Right cardiac atrium (tissue), 5 donors: ENCODE measurements at places on chromosomes 7 and 10. TPM values are rescaled to one million over a fixed set of nuclear protein-coding genes. Genes with fewer than 3 reads are reported as not detected.

- no peak for DNase-seq
These were observed 48.1 kb downstream of the PARD3 start for GRCh38 chr10:34766811-34767494.

CALML5 gene
- not detected for total RNA-seq

ADAMTS14 gene
- total RNA-seq, result 0.03 TPM

- no peak for DNase-seq
These were observed 708.7 kb downstream of the SUGCT start for GRCh38 chr7:40843338-40843985.

LIPN gene
- total RNA-seq, result not detected

DNA sequence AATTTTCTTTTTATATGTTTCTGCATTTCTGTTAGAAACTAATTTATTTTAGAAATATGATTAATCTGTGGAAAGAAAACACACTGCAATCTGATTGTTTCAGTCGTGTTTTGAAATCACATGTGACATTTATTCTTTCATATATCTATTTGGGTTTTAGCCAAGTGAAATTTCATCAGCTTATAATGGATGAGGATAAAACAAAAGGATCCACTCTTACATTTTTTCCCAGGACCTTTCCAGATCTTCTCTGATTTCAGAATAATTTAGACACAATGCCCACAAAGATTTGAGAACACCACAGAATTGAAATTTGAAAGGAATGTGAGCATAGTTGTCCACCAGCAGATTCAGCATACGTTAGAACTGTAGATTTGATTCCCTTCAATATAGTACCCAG lies 29.1 kb downstream of the CBLL1 start:
- no peak for DNase-seq

GRCh38 chr10:79608505-79609375 lies 2.0 kb upstream of the SFTPA1 start:
- DNase-seq, result no peak

- no peak for DNase-seq
These were observed 7.0 kb upstream of the PANK1 start for GRCh38 chr10:89651916-89652573.
